ENCODE measurements at places on chromosomes 16 and 17.

- DNase-seq = peak; percentile 55
Observed at GRCh38 chr17:82752371-82753200, 721 bp downstream of the TBCD start.

GRCh38 chr17:265718-266117 lies 84.3 kb upstream of the DOC2B start:
- DNase-seq = no peak

DNA sequence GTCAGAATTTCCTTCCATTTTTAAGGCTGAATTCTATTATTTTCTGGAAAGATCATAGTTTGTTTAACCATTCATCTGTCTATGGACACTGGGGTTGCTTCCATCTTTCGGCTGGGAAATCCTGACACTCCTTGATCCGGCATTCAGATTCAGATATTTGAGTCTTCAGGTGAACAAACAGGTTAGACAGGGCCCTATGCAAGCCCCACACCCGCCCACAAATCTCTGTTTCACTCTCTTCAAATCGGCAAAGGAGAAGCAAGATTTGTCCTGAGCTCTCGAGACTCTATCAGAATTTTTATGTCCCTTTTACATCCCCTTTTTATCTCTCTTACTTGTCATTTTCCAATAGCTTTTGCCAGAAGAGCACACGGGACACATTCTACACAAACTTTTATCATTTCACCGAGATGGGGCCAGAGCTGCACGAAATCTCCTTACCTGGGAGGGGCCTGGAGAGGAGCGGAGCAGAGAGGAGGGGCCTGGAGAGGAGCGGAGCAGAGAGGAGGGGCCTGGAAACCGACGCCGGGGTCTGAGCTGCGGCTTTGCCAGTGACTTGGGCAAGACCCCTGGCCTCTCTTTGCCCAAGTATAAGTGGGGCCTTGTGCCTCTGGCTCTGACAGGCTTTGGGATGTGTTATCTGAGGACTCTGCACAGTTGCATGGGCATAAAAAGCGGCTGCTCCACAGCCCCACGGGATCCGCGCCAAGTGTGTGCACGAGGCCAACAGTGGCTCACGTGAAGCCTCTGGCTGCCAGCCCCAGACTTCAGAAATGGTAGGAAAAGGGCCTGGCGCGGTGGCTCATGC lies 54.3 kb upstream of the RBFOX3 start:
- no peak for DNase-seq

- no peak for DNase-seq
Observed at GRCh38 chr17:43626023-43626422, 35.7 kb downstream of the MEOX1 start.

- DNase-seq = no peak
Observed at GRCh38 chr17:28384281-28385036, 13.0 kb downstream of the SARM1 start.

DNA sequence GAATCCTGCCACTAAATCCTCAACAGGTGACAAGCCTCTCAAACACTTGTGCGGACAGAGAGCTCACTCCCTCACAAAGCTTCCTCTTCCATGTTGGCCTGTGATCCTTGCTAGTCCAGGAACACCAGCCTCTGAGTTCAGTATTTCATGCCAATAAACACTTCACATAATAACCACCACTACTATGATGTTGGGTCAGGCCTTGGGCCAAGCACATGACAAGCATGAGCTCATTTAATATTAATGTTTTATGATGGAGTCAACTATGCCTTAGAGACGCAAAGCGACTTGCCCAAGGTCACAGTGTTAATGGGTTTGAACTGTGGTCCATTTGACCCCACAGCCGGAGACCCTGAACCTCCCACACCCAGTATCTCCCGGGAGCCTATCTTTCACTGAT lies 129.1 kb downstream of the GAS7 start:
- DNase-seq = no peak

DNA sequence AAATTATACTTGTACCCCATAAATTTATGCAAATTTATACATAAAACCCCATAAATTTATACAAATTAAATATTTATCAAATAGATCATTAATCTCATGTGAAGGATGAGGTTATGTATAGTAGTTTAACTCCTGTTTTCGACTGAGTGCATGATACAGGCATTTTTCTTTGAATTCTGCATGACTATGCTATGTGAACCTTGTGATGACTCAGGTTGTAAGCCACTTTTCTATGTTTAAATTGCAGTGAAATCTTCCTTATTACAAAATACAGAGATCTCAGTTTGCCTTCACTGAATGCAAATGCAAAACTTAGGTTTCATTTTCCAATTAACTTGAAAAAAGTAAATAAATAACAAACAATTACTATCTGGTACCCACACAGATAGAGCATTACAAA lies 843.7 kb downstream of the CDH11 start:
- DNase-seq = no peak

DNA sequence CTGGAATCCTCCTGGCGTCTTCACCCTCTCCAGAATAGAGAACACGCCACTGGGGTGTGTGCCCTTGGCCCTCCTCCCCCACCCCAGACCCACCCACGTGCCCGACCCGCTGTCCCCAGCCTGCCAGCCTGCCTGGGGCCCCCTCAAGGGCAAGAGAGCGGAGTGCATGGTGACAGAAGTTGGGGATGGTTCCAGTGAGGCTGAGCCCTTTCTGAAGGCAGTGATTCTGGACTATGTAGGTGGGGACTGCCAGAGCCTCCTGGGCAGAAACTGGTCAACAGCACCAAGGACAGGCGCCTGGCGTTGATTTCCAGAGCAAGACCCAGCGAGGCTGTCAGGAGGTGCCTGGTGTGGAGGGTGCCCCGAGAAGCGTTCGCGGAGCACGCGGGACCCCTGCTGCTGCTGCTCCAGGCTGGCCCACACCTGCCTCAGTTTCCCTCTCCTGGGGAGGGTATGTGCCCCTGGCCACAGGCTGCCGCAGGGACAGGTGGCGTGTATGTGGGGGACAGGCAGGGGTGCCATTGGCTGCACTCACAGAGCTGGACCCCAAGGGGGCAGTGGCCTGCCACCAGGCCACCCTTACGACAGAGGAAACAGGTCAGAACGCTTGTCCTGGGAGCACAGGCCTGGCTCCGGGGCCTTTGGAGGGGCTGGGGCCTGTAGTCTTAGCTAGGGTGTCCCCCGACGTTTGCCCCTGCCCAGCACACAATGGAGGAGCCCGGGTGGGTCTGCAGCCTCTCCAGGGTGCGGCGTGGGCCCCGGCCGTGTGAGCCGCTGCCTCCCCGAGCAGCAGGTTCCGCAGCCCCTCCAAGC lies 1.2 kb downstream of the SSTR5 start:
- peak; percentile 35 for DNase-seq

DNA sequence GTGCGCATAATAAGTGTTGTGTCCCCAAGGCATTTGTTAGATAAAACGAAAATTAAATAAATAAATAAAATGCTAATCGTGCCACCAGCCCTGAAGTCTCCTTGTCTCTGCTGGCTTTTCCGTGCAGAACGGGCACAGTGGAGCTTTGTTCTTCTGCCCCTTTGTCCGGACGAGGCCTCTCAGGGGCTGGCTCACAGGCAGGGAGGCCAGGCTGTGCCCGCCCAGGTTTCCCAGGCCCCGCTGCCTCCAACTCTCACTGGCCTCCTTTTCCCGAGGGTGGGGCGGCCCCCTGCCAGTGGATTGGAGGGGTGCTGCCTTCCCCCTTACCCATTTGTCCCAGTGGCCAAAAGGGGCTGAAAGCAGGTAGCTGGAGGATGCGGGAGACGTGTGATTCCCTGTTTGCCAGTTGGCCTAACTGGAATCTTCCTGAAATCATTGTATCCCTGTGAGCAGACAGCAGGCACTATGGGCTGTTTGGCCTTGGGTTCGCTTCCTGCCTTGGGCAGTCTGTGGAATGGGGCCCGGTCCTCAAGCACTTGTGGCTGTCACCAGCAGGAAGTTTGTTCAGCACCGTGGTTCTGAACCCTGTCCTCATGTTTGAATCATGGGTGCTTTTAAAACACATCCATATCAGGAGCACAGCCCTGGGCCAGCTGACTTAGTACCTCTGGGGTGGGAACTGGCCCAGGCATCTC lies 64.4 kb downstream of the KSR1 start:
- DNase-seq = no peak

Measured in HuH-7 (cell line).